ENCODE measurements at places on chromosomes 7 and 10.

DNA sequence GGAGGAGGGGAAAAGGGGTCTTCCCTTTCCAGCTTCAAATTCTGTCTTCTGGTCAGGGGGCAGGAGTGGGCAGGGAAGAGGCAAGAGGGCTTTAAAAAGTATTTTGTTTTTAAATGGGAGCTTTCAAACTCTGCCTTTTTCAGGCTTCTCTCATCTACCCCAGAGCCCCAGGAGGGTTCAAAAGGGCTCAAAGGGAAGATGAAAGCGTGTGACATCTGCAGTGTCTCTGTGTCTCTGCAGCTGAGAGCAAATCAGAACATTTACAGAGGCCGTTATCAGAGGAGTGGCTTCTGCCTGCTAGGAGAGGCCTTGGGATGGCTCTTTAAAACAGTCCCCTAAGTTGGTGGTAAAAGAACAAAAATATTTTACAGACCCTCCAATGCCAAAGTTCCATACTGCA is 30.3 kb downstream of the TRIM8 start:
- no peak for DNase-seq

DNA sequence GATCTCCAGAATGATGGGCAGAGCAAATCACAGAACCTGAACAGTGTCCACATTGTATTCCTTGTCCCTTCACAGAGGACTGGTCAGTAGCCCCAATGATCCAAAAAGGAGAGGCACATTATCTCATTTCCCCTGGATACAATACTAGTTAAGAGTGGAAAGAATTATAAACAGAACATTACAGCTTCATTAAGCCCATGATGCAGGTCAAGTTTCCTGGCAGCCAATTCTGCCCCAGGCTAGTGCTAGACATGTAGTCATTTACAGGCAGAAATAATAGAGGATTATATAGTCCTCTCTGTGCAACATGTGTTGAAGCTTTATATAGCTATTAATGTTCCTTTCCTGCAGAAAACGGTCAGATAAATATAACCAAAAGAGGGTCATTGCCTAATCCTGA is 124.3 kb upstream of the WNT16 start:
- DNase-seq = no peak

GRCh38 chr7:91055219-91055618 is 209.0 kb upstream of the FZD1 start:
- no peak for DNase-seq

DNA sequence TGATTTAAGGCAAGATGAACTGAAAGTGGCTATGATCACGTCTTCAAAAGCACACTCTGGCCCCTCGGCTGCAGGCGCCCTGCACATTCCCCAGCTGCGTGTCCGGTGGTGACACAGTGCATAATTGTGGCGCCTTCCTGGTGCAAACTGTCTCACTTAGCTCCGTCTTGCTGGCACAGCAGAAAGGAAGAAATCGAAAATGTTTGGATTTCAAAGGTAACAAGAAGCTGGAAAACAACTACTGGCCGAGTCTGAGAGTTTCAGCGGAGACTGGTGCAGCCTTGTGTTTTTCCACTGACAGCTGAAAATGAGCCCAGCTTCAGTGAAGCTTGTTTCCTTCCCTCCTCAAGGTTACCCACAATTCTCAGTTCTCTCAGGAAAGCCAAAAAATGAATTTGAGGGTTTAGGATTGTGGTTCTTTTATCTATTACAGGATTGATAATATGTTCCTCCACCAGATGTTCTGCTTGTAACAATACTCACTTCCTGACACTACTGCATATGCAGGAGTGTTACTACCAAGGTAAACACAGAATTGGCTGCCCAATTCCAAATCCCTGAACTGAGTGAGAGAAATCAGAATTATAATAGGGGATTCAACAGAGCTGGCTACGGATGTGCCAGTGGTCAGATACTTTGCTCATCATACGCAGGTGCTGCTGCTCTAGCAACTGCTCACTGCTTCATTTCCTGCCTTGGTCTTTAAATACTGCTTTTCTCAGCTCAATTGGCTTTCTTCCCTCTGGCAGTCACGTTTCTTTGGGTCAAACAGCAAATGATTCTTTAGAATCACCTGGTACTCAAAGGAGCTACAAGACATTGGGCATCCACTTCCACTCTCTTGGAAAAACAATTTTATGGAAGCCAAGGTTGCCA is 63.7 kb downstream of the TRUB1 start:
- DNase-seq = no peak

GRCh38 chr10:76582531-76582930 is 1055.1 kb downstream of the KCNMA1 start:
- no peak for DNase-seq

DNA sequence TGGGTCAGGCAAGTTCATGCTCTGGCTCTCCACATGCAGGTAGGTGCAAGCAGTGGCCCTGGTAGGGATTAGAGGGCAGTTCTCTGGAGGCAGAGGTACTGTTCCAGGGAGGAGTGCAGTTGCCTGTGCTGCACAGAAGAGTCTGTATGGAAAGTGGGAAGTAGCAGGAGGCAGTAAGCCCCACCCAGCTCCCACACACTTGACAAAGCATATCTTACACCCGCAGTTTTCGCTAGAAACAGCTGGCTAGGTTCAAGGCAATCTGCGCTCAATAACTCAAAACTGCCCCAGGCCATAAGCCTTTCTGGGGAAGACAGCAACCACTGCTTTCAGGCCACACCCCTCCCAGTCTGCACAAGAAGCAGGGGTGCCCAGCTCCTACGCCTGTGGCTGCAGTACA is 33.1 kb upstream of the ARMC3 start:
- no peak for DNase-seq

GRCh38 chr10:112136486-112137153 is 46.9 kb downstream of the GPAM start:
- no peak for DNase-seq

DNA sequence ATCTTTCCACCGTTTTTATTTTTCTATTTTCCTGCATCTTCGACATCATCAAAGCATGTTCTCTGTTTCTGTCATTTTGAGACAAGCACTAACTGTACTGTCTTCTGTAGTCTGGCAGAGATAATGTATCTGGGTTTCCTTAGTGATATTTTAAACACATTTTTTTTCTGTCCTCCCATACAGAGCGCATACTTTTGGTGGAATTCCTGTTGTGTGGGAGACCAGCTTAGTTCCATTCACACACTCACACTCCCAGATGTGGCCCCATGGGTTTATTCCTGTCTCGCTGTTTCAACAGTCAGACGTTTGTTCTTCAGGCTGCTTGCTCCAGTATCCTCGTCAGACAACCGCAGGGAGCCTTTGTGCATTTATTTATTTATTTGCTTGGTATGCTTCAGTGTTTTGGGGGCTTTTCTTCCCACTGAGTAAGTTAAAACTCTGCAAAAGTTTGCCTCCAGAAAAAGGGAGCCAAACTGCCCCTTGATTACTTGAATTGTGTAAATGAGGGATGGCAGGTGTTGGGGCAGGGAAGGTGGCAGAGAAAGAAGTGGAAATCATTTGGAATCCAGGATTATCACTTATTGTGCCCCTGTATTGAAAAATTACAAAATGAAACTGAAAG is 456.8 kb upstream of the KLF6 start:
- DNase-seq = no peak

DNA sequence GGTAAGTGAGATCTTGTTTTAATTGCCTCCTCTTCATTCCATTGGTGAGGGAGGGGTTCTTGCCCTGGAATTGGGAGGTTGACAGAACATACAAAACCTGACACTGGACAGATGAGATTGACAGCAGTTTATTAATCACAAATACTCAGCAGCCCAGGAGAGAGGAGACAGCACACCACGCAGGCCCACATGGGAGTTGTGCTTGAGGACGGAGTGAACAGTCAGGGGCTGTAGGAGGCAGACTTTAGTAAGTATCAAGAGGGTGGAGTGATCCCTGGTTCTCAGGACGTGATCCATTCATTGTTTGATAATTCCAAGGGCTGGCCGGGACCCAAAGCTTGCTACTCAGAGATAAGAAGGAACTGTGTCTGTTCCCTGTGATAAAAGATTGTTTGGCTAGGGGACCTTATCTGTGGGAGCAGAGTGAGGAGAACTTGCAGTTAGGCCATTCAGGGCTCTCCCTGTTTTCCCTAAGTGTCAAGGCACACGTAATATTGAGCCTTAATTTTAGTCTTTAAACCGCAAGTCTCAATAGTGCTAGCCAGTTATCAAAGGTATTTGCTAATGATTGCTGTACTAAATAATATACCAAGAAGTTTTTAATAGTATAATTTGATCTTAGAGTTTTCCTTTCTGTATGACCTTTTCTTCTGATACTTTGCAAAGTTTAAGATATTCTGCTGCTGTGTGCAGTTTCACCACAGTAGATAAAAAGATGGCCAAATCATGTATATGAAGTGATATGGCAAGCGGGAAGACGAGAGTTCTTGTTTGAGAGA is 14.5 kb downstream of the CAPZA2 start:
- no peak for DNase-seq
